Adrenal gland (tissue), 19 donors: ENCODE measurements at places on chromosomes 13 and 19. TPM values are rescaled to one million over a fixed set of nuclear protein-coding genes. Genes with fewer than 3 reads are reported as not detected.

DNA sequence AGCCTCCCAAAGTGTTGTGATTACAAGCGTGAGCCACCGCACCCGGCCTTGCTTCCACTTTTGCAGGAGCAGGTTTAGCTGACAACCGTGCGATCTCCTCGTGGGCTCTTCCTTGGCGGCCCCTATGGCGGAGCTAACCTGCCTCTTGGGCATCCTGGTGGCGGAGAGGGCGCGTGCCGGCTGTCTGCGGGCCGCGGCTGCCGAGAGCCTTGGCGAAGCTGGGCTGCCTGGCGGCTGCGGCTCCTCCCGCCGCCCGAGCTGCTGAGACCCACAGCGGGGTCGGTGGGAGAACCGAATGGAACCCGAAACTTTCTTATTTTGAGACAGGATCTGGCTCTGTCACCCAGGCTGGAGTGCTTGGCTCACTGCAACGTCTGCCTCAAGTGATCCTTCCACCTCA is 55.7 kb downstream of the NLRP12 start:
- no peak overlapping the region for H3K4me3 ChIP-seq
- no peaks in the 10 kb centered on the region for H3K36me3 ChIP-seq
- H3K4me1 ChIP-seq: no peaks in the 10 kb centered on the region
- no peaks in the 10 kb centered on the region for H3K27me3 ChIP-seq

DNA sequence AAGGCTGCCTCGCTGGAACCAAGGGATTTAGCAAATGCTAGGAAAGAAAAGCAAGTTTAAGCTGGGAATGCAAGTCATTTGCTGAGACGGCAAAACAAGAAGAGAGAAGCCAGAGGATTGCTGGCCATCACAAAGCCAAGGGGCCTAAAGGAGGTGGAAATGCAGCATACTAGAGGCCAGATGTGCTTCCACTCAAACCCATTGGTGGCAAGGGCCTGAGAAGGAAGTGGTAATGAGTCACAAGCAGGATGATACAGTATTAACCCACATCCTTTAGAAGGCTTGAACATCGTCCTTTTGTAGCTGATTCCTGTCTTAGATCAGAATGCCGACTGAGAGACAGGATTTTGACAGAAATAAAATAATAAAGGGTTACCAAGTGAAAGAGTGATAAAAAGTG is 68.2 kb downstream of the ITGBL1 start:
- H3K27ac ChIP-seq: no peak overlapping the region
- H3K4me1 ChIP-seq: no peaks in the 10 kb centered on the region
- no peaks in the 10 kb centered on the region for H3K27me3 ChIP-seq
- H3K36me3 ChIP-seq: no peaks in the 10 kb centered on the region
- DNase-seq: no peak

DNA sequence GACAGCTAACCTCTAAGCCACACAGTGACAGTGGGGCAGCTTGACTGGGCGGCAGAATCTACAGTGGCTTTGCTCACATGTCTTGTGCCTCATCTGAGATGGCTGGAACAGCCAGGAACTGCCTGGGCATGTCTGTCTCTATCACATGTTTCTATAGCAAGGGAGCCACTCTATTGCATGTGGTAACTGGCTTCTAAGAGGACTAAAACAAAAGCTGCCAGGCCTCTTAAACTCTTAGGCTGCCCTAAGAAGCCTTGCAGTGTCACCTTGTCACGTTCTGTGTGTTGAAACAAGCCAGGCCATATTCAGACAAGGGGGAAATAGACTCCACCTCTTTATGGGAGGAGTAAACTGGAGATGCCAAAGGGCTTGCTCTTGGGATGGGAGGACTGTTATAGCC is 122.9 kb upstream of the MAB21L1 start:
- H3K27me3 ChIP-seq: no peaks in the 10 kb centered on the region
- no peaks in the 10 kb centered on the region for H3K4me1 ChIP-seq
- no peak overlapping the region for H3K27ac ChIP-seq
- no peaks in the 10 kb centered on the region for H3K36me3 ChIP-seq
- no peak for DNase-seq

DNA sequence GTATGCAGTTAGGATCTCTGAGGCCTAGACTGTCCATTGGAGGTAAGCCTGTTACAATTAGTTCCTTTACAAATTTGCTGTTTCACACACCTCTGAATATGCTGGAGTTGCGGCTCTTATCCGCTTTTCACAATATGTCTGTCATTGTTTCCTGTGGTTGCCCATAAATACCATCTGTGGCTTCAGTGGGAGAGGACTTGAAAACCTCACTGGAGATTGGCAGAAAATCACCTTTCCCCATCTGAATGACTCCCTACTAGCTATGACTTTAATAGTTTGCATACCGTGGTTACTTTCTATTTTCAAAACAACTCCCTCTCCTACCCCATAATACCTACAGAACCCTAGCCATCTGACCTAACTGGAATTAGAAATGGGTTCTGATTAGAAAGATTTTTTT is 454.3 kb downstream of the PCDH17 start:
- no peaks in the 10 kb centered on the region for H3K27me3 ChIP-seq
- no peak overlapping the region for H3K27ac ChIP-seq
- no peaks in the 10 kb centered on the region for H3K4me1 ChIP-seq
- H3K4me3 ChIP-seq: no peak overlapping the region

- no peaks in the 10 kb centered on the region for H3K4me1 ChIP-seq
- no peak for DNase-seq
- H3K27ac ChIP-seq: no peak overlapping the region
- H3K4me3 ChIP-seq: no peak overlapping the region
- H3K36me3 ChIP-seq: no peaks in the 10 kb centered on the region
Observed at GRCh38 chr13:71169180-71169579, 697.8 kb downstream of the DACH1 start.

Gene AMER2
- not detected for total RNA-seq

Gene CLEC17A
- not detected for total RNA-seq
